NCI-H187 treated with DMSO at 0.1 percent for 48 hours (cell line): ENCODE measurements at places on chromosomes 5 and 9.

DNA sequence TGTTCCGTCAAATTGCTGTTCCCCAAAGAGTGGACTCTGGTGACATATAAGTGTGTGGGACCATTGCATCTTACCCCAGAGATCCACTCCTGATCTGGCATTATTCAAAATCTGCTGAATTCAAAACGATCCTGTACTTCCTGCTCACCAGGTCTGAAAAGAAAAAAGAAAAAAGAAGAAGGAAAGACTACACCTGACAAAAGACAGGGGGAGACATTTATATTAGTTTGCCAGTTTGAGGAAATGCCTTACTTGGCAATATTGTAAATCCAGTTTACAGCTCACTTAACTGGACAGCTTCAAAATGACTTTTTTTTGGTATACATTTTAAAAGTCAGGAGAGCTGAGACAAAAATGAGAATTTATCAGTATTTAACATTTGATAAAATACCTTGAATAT lies 15.0 kb upstream of the GRHPR start:
- no peak for DNase-seq

DNA sequence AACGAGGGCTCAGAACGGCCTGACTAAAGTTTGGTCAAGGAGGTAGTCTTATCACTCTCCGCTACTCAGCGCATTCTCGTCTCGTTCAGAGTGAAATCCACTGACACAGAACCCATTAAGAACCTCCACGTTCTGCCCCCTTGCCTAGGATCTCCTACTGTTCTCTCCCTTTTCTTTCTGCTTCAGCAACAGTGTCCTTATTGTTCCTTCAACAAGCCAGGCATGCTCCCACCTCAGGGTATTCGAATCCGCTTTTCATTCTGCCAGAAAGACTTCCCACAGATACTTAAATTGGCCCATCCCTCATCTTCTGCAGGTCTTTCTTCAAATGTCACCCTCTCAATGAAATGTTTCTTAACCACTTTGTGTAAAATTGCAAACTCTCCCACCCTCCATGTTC lies 4.3 kb upstream of the ZNF354C start:
- no peak for DNase-seq

DNA sequence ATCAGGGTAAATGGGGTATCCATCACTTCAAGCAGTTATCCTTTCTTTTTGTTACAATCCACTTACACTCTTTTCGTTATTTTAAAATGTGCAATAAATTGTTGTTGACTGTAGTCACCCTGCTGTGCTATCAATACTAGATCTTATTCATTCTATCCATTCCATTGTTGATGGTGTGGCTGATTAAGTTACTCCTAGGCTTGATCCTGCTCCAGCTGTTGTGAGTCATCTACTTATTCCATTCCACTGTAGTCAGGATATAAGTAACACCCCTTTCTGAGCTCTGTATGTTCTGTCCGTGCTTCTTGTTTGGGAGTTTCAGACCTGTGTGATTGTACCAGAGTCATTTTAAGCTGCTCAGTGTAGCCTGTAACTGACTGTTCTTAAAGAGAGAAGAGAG lies 122.5 kb upstream of the RUSC2 start:
- DNase-seq = no peak

DNA sequence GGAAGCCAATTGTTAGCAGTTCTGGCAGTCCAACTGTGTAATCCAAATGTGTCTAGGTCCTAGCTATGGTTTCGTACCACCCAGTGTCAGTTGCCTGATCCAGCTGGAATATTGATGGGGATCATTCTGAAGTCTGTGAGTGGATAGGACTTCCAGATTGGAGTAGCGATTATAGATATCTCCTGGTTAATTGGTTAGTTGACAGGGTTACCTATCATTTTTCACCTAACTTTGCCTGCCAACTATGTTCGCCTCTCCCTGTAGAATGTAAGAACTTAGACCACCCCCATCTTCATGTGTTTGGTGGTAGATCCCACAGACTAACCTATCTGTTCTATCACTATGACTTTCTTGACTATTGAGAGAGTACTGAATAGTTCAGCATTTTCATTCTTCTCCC lies 59.9 kb downstream of the TEK start:
- no peak for DNase-seq

DNA sequence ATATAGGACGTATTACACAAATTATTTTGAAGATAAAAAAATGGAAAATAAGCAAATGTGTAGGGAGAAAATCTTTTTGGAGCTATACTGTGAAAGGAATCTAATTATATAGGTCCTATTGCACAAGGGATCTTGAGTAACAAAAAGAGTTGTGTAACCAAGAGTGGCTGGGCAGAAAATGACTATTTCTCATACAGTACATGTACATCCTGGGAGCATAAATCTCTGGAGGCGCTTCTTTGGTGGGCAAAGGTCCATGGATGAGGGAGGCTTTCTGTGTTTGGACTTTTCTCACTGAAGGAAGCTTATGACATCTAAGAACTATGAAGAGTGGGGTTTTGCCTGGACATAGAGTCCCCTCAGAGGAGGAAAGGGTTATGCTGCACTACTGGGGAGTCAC lies 29.8 kb downstream of the ANKS6 start:
- no peak for DNase-seq

DNA sequence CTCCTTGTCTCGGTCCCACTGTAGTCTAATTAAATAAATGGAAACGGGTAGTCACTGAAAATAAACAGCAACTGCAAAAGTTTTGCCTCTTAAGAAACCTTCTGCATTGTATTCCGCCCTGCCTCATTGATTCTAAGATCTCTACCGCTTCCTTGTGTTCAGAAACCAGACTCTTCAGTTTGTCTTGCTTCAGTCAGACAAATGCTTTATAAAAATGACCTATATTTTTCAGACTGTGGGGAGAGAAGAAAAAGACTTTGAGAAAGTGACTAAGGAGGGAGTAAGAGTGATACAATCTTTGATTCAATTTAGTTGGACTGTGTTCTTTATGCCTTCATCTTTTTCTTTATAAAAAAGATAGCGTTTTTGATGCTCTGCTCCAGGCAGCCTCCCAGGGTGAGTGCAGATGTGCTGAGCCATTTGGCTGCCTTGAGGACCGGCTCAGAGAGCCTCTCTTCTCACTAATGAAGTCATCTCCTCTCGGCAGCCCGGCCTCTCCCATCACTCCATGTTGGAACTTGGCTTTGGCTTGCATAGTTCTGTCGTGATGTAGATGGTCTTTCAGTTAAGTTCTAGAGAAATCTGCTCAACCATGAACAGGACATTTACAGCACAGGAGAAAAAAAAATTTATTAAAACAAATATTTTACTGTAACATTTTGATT lies 4.0 kb upstream of the VCAN start:
- DNase-seq = no peak

DNA sequence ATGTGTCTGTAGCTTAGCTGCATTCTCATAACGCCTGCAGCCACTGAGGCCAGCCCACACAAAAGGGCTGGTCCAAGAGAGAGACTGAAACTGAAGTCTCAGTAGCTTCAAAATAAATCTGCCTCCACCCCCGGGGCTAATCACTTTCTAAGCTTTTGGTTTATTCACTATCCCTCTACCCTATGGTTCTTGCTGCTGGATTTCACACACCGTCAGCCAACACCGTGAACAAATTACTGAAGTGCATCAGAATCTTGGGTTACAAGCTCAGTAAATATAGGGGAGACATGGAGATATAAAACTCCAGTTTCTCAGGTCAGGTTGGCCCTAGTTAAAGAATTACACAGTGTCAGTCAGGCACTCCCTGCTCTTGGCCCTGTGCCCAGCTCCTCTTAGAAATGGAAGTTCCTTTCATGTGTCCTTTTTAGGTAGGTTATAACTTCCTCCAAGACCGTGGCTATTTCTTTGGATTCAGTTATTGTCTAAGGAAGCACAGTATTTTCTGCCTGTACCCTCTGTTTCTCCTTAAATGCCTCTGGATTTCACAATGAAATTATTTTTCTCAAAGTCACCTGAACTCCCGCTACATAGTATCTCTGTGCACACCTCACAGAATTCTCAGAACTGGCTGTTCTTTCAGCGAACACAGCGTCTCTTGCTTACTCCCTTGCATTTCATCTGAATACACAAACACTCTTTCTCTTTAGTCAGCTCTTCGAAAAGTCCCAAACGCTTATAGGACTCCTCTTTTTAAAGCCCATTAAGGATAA lies 112.5 kb downstream of the FAM174A start:
- no peak for DNase-seq

DNA sequence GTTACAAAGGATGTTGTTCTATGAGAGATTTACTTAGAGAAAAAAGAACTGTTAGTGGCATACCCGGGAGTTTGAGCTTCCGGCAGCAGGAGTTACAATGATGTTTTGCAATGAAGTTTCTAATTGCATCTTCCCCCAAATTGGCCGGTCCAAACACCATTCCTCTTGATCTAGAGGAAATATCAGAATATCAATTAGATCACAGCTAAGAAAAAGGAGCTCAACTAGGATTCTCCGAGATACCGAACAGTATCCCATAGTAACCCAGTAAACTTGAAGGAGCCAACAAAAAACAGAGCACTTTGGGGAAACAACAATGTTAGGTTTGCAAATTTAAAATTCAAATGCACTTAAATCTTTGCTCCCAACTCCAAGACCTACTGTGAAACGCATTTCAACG lies 159.5 kb downstream of the TRPM6 start:
- DNase-seq = no peak

GRCh38 chr9:132595319-132595718 lies 12.9 kb downstream of the BARHL1 start:
- DNase-seq = no peak

GRCh38 chr5:15021266-15022046 lies 149.9 kb upstream of the ANKH start:
- no peak for DNase-seq

GRCh38 chr5:128121651-128122050 lies 38.1 kb downstream of the SLC12A2 start:
- DNase-seq = no peak

- no peak for DNase-seq
Observed at GRCh38 chr9:125663127-125663526, 43.9 kb downstream of the MAPKAP1 start.

DNA sequence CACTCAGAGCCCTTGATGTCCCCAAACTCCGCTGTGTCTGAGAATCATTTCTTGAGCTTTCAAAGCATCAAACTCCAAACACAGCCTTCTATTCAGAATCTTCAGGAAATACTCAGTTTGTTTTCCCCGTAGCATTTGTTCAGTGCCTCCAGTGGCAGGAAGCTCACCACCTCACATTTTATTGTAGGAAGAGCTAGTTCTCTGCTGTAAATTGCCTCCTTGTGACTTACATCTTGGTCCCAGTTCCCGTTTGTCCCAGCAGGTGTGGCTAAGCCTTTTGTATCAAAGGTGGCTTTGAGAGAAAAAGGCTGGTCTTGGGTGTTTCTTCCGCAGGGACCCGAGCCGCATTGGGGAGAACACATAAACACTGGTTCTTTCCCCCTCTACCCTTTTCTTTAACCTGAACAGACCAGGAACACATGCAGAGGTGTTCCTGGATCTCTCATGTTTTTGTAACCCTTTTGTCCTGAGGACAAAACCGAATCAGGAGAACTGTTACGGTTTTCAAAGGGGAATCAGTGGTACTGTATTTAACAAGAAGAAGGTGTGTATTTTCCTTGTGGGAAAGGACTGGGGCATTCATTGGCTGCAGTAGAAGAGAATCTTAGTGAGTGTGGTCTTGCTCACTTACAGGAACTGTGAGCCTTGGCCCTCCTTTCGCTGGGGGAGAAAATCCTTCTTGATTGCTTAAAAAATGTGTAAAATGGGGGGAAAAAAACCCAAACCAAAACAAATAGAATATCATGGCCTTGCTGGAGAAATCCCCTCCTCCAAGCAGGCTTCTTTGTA lies 1.9 kb downstream of the OSMR start:
- no peak for DNase-seq

- DNase-seq = no peak
Observed at GRCh38 chr9:136996361-136997292, at the start of gene CLIC3. Gene CLIC3, minus strand, starts transcription at chr9:136996568. Its CDS starts 25 bp downstream, at chr9:136996543.

GRCh38 chr5:118430076-118430475 lies 558.3 kb downstream of the DTWD2 start:
- no peak for DNase-seq

DNA sequence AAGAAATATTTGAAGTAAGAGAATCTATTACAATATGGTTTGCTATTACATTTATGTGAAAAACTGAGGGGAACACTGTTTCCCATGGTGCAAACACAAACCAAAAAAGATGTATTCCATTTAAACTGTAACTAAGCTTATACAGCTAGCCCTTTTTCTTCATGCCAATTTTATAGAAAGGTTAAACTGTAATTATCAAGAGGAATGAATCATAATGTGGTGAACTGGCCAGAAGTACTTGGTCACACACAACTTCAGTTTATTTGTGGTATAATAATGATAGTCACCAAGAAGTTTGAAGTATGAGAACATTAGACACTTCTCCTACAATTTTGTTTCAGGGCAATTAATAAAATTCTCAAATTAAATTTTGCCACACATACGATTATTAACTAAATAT lies 177.9 kb downstream of the XRCC4 start:
- DNase-seq = no peak

DNA sequence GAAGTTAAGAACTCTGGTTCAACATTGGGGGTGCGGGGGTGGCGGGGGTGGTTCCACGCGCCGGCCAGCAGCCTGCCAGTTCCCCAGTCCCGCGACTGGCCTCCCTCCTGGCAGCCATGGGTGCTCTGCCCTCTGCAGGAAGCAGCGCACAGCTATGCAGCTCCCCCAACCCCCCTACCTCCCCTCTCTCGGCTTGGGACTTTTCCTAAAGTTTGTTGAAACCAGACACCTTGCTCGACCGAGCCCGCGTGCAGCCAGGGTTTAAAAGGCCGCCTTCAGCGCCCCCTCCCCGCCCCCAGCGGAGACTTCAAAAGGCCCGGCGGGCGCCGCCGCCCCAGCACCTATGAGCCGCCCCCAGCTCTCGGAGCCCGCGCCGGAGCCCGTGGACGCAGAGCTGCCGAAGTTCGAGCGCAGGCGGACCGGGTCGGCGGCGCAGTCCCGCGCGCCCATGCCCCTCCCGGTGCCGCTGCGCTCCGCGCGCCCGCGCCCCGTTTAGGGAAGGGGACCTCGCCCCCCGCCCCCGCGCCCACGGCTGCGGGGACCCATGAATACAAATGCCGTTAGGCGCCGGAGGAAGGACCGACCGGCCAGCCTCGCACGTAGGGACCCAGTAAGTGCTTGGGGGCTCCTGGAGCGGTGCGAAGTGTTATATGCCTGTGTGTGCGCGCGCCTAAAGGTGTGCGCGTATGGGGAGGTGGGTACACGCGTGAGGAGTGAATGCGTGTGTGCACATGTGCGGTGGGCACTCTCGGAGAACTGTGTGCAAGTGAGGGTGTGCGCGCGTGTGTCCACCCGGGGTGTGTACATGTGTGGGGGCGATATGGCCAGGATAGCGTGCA lies 1.4 kb upstream of the COL27A1 start:
- DNase-seq = no peak

DNA sequence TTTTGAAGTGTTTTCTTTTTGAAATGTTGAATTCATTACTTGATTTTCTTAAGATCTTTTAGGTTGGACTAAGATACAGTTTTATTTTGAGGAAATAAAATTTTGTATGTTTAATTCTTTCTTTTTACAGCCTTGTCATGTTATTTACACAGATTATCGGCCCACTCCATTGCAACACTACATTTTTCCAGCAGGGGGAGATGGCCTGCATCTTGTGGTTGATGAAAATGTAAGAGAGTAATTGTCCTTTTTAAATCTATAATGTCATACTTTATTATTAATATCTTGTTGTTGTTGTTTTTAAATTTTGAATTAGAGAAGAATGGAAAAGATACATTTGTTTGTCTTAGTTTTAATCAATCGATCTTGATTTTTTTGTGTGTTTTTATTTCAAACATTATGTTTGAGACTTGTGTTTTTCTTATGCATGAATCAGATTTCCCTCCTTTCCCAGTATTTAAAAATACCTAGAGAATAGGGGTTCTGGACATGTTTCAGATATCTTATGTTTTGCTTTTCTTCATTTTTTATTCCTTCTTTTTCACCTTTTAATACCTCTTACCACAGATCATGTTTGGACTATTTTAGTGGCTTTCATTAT lies 36.7 kb downstream of the MTREX start:
- DNase-seq = no peak
